ENCODE measurements at places on chromosomes 12 and 14.

GRCh38 chr12:127822809-127823411, 444.1 kb upstream of the TMEM132C start:
- no peak for DNase-seq

DNA sequence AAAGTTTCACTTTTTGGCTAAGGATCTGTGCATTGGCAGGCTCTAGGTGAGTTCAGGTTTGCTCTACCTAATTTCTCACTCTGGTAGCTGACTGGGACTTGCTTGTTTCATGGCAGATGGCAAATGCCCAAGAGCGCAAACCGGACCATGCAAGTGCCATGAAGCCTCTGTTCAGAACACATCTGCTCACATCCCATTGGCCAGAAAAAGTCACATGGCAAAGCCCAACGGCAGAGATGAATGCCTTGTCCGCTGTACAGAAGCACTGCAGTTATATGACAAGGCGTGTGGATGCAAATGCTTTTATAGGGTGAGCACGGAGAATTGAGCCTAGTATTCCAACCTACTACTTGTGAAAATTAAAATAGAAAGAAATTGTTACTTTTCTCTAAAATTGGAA, 202.2 kb upstream of the HMGA2 start:
- no peak for DNase-seq

DNA sequence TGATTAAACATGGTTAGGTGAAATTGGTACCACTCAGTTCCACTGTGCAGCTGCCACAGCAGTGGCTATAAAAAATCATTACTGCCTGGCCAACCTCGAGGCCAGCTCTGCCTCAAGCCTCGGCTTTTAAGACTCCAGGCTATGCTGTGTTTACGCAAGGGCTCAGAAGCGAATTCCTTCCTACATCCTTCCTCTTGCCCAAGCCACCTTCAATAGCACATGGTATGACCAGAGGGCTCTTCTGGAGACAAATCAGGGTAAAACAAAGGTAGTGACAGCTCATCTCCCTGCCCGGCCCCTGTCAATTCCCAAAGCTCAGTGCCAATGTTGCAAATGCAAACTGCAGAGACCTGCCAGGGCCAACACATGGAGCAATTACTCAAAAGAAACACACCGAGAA, 31.9 kb downstream of the NUAK1 start:
- peak; percentile 63 for DNase-seq

GRCh38 chr14:103067231-103067954, 10.0 kb upstream of the CDC42BPB start:
- DNase-seq = peak; percentile 75

- DNase-seq = no peak
These were observed 3.3 kb upstream of the FAM222A start for GRCh38 chr12:109710205-109710746.

DNA sequence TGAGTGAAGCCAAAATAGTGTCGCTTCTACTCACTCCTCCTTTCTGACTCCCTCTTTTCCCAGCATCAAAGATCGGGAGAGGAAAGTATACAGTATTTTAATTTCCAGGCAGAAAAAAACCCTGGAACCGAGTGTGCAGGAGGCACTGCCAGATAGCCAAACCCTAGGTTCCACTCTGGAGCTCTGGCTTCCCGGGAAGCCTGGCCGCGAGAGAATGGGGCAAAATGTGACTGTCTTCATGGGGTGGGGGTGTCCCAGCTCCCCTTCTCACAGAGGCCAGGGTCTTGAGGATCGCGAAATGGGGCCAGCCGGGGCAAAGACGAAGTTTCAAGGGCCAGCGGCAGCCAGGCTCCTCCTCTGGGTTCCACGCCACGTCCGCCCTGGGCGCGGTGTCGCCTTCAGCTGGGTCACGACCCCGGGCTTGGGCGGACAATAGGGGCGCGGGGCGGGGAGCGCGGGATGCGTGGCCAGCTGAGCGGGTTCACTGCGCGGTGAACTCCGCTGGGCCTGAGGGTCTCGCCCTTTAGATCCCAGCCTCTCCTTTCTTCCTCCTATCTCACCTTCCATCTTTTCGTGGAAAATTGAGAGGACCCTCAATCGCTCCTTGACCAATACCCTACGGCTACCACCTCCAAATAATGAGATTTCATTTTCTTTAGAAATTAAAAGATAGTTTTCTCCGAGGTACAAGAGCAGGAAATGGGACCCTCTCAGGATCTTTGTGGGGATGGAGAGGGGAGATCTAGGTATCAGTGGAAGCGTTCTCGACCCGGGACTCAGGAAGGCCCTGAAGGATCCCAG, 6.7 kb downstream of the HOXC4 start:
- no peak for DNase-seq

DNA sequence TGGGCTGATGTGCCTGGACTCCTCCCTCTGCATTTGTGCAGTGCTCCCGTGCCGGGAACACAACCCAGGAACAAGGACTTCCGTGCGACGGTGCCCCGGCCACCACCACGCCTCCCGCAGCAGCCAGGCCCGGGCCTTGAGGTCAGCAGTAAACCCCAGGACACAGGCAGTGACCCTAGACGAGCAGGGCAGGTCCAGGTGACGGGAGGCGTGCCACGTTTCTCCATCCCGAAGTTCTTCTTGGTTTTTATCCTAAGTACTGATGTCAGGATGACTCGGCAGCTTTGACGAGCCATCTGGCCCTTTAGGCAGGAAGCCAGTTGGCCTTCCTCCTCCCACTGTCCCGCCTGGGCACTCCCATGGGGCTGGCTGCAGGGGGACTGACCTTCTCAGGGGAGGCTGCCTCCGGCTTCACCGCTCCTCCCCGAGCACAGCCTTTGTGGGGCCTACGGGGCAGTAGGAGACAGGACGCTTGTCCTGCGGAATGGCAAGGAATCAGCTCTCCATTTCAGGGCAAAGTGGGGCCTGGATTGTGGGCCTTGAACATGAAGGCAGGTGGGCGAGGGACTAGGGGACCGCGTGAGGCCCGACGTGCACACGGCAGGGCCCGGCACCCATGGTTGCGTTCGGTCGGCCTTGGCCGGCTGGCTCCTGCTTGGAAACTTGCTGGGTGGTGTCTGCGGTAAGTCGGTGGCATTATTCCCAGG, 94.1 kb downstream of the FBXL14 start:
- DNase-seq = peak; percentile 79

DNA sequence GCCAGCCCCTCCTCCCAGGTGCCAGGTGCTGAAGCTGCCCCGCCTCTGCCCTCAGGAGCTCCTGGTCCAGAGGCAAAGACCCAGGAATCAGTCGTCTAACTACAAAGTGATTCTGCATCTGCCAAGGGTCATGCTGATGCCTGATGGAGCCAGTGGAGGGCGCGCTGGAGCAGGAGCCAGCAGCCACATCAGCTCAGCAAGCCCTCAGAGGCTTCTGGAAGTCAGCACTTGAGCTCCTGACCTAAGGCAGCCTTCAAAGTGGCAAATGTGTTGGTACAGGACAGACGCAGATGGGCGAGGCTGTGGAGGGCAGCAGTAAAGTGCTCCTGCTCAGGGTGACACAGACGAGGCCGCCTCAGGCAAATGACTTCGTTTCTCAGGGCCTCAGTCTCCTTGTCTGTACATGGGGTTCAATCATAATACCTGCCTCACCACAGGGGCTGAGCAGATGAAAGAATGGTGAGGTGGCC, 10.9 kb downstream of the C12orf43 start:
- DNase-seq = peak; percentile 25

- no peak for DNase-seq
These were observed 14.4 kb downstream of the ZDHHC17 start for GRCh38 chr12:76778364-76778763.

- DNase-seq = peak; percentile 60
These were observed 69.7 kb downstream of the WDR20 start for GRCh38 chr14:102209224-102209966.

- DNase-seq = peak; percentile 70
These were observed 44.0 kb upstream of the LRTM2 start for GRCh38 chr12:1776170-1776921.

DNA sequence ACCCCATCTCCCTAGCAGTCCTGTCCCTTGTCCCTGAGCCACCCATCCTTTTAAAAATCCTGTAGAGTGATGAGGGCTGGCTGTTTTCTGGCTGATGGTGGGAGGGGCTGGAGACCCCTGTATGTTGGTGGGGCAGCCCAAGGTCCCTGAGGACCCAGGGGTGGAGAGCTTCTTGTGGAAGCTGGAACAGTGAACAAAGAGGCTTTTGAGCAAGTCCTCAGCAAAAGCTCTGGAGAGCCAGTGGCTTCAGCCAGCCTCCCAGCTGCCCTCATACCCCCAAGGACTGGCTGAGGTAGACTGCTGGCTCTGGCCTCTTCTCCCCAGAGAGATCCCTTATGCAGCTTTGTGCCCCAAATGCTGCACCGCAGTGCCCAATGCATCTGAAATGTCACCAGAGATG, 29.2 kb upstream of the COL2A1 start:
- no peak for DNase-seq

DNA sequence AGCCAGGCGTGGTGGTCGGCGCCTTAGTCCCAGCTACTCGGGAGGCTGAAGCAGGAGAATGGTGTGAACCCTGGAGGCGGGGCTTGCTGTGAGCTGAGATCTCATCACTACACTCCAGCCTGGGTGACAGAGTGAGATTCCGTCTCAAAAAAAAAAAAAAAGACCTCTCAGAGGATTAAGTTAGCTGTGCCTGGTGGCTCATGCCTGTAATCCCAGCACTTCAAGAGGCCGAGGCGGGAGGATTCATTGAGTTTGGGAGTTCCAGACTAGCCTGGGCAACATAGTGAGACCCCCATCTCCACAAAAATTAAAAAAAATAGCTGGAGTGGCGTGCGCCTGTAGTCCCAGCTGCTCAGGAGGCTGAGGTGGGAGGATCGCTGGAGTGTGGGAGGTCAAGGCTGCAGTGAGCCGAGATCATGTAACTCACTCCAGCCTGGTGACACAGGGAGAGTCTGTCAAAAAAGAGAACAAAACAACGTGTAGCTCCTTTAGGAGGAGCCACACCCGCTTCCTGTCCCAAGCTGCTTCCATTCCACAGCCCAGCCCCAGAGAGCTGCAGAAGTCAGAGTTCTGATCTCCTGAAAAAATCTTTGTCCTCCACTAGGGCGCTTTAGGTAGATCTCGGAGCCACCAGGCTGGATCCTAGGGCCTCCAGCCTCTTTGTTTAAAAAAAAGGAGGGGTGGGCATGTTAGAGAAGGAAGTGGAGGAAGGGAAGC, 11.5 kb upstream of the ULK1 start:
- DNase-seq = no peak

GRCh38 chr12:91877022-91877421, 268.6 kb downstream of the BTG1 start:
- peak; percentile 4 for DNase-seq

DNA sequence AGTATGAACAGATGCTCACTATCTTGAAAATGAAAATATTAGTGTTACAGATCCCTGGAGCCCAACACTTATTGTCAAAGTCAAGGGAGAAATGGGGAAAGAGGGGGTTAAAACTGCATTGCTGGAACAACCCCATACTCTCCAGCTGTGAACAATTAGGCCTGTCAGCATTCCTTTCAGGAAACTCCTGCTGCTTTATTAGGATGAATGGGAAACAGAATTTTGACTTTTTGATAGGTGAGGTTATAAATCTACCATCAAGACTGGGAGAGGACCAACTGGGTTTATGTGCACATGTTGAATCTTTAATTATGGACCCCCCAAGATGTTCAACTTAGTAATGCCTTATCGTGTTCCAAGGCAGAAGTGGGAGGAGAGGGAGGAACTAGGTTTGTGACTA, 85.0 kb downstream of the TMTC1 start:
- no peak for DNase-seq

GRCh38 chr14:105938055-105938863, 411.9 kb downstream of the TMEM121 start:
- no peak for DNase-seq

- peak; percentile 60 for DNase-seq
These were observed 46.8 kb downstream of the TMEM117 start for GRCh38 chr12:43882578-43883178.

DNA sequence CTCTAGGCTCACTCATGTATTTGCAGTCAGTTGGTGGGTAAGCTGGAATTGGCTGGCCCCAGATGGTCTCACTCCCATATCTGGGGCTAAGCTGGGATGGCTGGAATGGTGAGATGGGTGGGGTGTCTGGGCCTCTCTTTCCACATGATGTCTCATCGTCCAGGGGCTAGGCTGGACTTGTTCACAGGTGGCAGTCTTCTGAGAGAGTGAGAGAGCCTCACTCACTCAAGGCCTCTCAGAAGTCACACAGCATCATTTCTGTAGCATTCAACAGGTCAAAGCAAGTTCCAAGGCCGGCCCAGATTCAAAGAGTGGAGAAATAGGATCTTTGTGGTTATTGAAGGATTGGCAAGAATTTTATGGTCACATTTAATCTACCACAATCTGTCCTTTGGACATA, 102.7 kb downstream of the UNC79 start:
- DNase-seq = no peak

DNA sequence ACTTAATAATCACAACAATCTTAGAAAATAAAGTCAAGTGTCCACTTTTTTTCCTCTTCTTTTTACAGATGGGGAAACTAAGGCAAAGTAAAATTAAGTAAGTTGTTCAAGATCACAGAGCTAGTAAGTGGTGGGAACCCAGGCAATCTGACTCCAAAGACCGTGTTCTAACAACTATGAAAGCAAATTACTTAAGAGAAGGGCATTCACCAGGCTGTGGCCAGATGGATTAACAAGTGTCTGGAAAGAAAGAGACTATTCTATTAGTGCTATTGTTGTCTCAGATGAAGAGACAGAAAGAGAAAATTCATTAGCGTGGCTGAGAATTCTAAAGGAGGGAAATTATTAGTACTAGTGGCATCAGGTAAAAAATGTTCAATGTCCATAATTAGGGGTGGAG, 48.5 kb downstream of the FGD6 start:
- DNase-seq = no peak

GRCh38 chr14:91835920-91836843, 31.2 kb downstream of the TC2N start:
- DNase-seq = no peak

GRCh38 chr14:66501592-66501991, 6.4 kb upstream of the GPHN start:
- no peak for DNase-seq

DNA sequence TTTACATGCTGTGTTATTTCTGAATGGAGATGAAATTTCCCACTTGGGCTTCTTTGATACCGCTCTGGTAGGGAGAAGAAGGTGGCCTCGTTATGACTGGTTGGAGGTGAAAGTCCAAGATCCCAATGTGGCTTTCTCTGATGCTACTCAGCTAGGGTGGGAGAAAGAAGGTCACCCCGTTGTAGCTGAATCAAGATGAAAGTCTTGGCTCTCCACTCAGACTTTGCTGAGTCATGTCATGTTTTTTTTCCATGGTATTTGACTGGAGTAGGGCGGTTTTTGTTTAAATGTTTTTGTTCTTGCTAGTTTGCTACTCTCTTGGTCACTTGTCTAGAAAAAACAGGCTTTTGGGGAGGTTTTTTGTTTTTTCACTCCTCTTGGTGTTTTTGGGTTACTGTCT, 2.4 kb upstream of the PDE6H start:
- no peak for DNase-seq

DNA sequence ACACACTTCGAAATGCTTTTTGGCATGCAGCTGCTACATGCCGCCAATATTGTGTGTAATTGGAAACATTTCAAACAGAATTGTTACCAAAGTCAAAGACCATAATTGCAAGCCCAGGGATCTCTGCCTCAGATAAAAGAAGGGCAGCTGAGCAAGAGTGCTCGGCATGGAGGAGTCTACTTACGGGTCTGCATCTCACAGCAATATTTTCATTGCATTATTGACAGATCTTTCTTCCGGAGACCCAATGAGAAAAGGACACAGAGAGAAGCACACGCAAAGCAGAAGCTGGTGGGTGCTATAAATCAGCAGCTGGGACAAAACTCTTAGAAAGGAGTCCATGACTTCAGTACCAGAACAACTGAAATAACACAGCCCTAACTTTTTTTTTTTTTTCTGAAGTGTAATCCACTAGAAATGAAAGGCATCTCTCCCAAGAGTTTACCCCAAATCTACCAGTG, 4.9 kb downstream of the PRICKLE1 start:
- peak; percentile 53 for DNase-seq

- peak; percentile 62 for DNase-seq
These were observed 150.5 kb upstream of the KRR1 start for GRCh38 chr12:75661908-75662307.
